Central memory CD4-positive, alpha-beta T cell (primary cell): ENCODE measurements at places on chromosomes 13 and 19.

- no peak for DNase-seq
These were observed 69.1 kb downstream of the CAB39L start for GRCh38 chr13:49374585-49375290.

GRCh38 chr13:71477735-71478134, 389.3 kb downstream of the DACH1 start:
- no peak for DNase-seq

DNA sequence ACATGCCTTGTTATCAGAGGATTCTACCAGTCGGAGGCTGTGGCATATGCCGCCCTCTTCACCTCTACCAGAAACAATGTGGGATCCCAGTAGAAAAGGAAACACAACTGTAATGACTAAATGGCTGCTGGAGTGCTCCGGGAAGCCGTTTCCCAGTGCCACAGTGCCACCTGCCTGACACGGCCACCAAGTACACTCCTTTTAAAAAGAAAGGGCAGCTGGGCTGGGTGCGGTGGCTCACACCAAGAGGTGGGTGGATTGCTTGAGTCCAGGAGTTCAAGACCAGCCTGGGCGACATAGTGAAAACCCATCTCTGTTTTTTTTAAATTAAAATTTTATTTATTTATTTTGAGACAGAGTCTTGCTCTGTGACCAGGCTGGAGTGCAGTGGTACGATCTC, 67.3 kb downstream of the TRPM4 start:
- DNase-seq, result no peak

GRCh38 chr13:79679334-79679733, 198.4 kb downstream of the NDFIP2 start:
- no peak for DNase-seq

DNA sequence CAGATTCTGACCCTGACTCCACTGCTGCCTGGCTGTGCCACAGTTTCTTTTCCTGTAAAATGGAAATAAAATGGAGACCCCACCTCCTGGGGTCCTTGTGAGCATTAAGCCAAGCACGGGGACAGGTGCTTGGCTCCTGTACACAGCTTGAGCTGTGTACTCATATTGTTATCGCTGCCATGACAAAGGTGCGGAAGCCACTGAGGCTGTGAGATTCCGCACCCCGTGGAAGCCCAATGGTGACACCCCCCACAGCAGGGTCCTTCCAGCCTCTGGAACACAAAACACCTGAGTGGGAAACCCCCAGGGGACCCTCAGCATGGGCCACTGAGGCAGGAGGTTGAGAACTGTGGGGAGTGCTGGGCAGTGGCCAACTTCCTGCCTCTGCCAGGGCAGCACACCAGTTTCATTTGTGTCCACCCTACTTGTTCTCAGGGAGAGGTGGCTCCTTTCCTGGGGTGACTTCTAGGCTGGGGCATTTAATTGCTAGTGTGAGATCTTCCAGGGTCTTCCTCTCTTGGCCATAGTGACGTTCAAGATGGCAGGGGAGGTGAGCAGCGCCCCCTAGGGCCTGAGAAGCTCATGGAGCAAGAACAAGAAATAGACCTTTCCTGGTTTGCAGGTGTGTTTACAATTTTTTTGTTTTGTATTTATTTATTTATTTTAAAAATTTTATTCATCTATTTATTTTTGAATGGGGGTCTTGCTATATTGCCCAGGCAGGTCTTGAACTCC, 5.4 kb upstream of the JSRP1 start:
- peak; percentile 38 for DNase-seq

DNA sequence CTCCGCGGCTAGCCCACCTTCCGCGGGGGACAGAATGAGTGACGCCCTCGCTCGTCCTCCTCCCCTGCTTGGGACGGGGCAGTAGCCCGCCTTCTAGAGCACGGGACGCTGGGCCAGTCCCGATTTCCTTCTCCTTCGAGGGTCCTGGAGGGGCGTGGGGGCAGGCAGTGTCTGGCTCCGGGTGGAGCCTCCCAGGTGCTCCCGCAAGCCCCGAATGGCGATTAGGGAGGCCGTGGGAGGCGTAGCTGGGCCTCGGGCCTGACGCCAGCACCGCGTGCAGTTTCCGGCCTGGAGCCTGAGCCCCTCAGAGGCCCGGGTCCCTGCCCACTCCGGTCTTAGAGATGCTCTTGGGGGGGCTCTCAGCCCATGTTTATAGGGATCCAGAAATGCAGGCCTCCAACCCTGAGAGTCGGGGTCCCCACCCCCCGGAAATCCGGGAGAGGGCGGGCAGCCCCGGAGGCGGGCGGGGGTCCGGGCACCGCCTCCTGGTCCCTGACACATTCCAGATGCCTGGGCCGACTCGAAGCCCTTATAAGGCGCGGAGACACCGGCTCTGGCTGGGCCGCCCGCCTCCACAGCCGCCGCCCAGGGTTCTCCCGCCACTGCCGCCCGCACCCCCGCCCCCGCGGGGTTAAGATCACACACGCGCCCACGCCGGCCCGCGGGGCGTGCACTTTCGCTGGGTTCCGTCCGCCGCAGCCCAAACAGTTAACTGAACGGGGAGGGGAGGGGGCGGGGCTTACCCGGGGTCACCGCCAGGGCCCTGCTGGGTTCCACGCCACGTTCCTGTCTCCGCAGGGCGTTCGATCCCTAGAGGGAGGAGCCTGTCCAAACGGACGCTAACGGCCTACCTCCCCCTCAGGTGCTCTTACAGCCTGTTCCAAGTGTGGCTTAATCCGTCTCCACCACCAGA, 1.5 kb downstream of the MYADM start:
- DNase-seq, result peak; percentile 88

- DNase-seq, result peak; percentile 75
These were observed 6.9 kb downstream of the PKN1 start for GRCh38 chr19:14440049-14440448.

- DNase-seq, result no peak
These were observed 13.1 kb downstream of the XRCC1 start for GRCh38 chr19:43562226-43562697.

DNA sequence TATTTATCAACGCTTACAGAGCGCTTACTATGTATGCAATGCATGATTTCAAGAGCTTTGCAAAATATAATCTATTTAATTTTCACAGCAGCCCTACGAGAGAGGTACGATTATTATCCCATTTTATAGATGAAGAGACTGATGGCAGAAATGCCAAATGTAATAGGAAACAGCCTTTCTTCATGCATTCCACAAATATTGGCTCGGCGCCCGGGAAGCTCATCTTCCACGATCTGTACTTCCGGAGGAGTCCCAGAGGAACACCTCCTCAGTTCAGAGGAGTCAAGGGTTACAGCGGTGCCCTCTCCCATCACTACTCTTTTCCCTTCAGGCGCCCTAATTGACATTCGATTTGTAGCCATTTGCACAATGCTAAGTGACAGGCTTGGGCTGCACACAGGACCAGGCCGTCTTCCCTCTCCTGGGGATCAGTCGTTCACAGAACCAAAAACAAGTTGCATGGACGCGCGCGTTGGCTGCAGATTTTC, 1.1 kb upstream of the ARHGAP35 start:
- no peak for DNase-seq

GRCh38 chr19:57273014-57273413, 7.3 kb upstream of the ZNF460 start:
- DNase-seq, result no peak

GRCh38 chr19:13195678-13196077, 45.5 kb downstream of the IER2 start:
- DNase-seq, result peak; percentile 51

DNA sequence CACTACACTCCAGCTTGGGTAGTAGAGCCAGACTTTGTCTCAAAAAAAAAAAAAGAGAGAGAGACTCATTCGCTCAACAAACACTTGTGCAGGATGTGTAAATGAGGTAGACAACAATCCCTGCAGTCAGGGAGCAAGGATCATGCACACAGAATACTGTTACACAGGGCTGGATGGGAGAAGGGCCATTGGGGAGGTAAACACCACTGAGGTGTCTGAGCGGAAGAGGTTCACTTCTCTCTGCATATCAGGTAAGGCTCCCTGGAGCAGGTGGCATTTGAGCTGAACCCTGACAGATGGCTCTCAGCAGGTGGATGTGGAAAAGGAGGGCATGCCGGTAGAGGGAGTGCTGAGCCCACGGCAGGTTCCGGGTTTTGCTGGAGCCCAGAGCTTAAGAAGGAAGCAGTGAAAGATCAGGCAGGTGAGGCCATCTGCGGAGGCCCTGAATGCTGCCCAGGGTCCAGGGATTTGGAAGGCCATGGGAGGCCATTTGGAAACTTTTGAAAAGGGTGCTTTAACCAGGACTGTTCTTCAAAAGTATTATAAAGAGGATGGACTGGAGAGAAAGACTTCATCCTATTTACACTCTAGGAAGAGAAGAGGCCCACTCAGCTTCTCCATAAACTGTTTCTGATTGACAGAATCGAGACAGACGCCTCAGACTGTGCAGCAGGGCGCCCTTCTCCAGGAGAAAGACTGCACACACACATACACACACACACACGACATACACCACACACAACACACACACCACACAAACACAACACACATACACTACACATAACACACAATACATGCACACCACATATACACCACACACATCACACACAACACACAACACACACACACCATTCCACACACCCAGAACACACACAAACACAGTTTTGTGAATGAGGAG, 199.4 kb downstream of the USP12 start:
- DNase-seq, result no peak

DNA sequence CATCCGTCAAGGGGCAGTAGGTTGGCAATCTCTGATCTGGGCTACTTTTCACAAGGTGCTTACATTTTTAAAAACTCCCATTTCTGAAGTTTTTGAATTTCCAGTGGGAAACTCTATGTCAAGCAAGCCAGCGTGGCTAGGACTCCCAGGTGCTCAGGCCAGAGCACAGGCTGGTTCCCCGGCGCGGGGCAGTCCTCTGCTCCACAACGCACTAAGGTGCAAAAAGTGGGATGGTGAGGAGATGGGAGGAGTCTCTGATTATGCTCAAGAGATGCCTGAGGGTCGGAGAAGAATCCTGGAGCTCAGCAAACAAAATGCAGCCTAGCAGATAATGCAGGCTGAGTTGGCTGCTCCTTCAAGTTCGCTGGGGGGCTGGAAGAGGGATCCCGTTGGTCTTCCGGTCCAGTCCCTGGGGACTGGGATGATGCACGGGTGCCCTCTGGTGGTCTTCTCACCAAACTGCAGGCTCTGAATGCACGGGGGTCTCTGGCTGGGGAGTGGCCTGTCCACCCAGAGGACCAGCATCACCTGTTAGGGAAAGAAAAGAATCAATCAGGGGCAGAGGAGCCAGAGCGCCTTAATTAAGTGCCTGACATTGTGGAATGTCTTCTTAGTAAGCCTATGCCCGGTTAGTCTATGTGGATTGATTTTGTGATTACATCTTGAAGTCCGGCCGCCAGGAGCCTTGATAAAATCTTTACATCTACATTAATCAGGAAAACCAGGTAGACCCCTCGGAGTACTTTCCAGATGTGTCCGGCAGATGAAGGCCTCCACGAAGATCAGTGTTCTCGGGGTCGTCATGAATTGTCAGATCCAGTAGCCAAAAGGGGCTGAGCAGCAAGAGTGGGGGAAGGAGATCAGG, 244.4 kb upstream of the MAB21L1 start:
- DNase-seq, result no peak

- DNase-seq, result no peak
These were observed 132.1 kb downstream of the CDK8 start for GRCh38 chr13:26386026-26386425.

DNA sequence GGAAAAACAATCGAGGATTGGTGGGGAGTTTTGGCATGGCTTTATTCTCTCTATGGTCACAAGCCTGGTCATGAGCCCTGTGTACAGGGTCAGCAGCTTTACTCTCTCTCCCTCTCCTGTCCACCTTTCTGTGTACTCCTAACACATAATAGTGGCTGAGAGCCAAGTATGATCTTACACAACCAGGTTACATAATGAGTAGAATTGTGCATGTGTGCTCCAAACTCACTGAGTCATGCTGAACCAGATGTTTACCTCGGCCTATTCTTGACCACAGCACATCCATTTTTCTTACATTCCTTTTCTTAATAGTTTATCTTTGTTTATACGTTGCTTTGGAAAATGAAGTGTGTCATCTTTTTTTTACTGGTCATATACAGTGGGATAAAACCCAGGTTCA, 53.1 kb downstream of the ZNF254 start:
- no peak for DNase-seq

DNA sequence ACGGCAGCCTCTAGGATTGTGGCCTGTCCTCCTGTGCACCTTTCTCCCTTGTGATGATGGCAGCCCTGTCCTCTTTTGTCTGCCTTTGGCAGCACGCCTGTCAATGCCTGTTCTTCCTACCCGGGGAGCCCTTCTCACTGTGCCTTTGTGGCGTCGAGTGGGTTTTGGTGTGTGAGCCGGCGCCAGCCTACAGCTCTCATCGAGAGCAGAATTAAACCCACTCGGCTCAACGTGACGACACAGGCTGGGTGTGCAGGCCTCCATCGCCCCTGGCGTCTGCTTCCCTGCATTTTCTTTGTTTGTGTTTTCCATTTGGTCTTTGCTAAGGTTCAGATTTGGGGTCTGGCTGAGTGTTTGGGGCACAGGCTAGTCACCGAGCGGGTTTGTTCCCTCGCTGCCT, 34.4 kb downstream of the AP1M1 start:
- no peak for DNase-seq

DNA sequence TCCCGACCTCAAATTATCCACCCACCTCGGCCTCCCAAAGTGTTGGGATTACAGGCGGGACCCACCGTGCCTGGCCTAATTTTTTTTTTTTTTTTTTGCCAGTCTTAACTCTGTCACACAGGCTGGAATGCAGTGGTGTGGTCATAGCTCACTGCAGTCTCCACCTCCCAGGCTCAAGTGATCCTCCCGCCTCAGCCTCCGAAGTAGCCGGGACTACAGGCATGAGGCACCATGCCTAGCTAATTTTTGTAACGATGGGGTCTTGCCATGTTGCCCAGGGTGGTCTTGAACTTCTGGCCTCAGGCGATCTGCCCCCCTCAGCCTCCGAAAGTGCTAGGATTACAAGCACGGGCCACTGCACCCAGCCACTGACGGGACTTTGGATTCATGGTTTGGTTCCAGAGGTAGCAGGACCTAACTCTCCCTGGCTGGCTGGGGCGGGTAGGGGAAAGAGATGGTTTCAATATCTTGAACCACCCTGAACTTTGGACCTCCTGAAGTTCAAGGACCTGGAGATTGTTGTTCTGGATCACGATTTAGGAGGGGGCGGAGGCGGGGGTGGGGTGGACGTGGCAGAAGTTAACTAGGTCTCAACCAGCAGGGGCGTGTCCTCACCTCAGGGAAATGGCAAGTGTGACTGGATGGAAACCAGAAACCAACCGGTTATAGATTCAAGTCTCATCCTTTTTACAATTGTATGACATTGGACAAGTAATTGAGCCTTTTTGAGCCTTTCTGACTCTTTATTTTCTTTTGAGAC, 40.8 kb downstream of the IER2 start:
- DNase-seq, result no peak

DNA sequence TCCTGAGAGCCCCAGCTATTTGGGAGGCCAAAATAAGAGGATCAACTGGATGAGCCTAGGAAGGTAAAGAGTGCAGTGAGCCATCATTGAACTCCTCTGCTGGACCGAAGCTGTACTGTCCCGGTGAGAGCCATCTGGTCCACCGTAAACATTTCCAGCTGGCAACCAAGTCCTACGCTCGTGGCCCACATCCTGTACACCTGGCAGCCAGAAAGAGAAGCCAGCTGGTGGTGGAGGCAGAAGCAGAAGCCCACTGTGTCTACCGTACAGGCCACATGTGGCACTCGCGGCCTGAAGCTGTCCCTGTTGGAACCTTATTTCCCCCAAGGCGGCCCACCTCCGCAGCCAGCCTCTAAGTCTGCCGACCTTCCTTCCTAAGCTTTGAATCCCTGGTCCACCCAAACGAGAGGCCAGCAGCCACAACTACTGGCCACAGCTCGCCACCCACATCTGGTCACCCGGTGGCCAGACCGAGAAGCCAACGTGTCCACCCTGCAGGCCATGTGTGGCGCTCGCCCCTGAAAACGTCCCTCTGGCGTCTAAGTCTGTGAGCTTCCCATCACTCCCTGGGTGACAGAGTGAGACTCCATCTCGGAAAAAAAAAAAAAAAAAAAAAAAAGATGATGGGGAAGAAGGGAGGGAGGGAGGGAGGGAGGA, 14.2 kb upstream of the ZNF91 start:
- DNase-seq, result no peak
